Activated T-cell treated with anti-CD3 and anti-CD28 coated beads for 24 hours (primary cell): ENCODE measurements at places on chromosomes 6 and 20.

DNA sequence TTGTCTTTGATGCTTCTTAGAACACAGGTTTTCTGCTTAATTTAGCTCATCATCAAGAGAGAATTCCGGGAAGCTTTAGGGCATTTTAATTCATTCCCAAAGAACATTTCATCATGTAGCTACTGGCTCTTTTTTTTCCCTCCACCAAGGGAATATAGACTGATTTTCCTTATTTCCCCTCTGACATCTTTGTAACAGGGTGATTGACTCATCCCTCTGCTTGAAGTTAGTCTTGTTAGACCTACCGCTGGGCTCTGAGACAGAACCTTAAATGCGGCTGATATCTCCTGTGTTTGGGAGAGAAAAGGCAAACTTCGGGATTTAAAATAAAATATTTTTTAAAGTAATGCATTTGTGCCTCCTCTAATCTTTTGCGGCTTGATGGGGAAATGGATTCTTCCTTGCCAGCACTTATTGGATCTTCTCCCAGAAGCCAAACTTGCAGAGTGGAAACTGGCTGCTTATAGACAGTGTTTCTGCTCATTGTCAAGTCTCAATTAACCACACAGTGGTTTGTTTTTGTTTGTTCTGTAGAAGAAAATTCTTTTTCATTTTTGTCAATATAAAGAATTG lies 272.7 kb upstream of the PLCB4 start:
- no peak for DNase-seq

- DNase-seq, result no peak
Measured at GRCh38 chr20:9258901-9259300, 190.0 kb downstream of the PLCB4 start.

- no peak for DNase-seq
Measured at GRCh38 chr20:17747431-17747846, 47.7 kb downstream of the BANF2 start.

DNA sequence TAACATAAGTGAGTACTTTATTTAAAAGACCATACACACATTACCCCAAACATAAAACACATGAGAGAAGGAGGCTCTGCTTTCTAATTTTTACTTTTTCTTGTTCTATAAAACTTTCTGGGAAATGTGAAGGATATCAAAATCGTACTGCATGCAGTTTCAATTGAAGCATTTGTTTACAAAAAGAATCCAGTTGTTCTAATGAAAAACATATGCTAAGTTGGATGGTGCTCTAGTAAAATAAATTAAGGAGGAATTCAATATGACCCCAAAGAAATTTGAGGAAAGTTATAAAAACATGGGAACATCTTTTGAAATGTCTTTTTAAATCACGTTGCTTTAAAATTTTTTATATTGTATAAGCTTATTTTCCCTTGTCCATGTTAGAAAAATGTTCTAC lies 37.6 kb downstream of the OR2B6 start:
- DNase-seq, result no peak

GRCh38 chr6:15246217-15246665 lies 372 bp downstream of the JARID2 start:
- DNase-seq, result no peak

DNA sequence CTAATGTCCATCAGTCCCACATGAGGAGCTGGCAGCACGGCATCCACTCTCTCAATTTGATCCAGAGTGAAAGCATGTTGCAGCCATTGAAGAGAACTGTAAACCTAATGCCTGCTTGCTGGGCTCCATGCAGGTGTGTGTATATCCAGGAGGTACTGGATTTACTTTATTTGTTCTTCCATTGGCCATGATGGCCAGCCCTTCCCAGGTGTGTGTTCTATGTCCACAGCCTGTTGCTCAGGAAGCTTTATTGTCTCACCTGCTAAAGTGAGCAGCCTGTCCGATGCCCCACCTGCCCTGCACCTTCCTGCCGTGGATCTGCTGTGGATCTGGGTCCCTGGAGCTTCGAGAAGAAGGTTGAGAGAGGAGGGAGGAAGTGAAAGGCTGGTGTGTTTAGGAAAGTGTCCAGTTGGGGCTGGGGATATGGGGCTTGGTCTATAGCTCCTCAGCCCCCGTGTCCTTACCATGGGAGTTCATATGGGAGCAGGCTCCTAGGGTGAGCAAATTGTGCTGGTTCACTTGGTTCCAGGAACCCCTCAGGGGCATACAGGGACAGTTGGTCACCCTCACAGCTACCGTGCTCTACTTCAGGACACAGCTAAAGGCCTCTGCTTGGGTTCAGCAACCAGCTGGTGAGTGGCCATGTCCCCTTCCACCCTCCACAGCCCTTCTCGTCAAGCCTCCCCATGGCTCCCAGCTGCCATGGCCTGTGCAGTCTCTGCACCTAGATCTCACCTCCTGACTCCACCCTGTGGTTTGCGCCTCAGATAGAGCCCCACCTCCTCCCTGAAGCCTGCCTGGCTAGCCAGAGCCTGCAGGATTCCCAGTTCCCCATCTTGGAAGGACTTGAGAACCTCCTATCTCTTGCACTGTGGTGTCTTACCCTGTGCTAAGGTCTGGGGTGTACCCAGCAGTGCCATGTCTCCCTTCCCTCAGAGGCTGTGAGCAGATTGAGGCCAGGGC lies 12.7 kb downstream of the TREML2 start:
- DNase-seq, result no peak

DNA sequence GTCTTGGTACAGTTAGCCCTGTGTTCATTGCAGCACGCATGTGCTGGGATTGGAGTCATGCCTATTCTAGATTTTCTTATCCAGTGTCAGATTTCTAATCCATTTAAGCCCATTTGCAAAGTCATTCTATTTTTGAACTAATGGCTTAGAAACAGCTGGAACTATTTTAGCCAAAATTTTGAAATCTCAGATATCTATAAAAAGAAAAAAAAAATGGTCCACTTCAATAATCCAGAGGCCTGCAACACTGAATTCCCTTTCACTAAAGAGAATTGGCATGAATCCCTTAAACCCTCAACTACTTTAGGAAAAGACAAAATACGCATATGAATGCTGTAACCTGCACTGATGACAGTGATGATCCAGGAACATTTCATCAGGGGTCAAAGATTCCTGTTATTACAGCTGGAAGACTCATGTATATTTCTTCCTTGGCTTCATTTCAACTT lies 1.5 kb downstream of the COL21A1 start:
- no peak for DNase-seq

GRCh38 chr6:52843605-52844004 lies 3.0 kb upstream of the GSTA5 start:
- no peak for DNase-seq

GRCh38 chr6:2578767-2579166 lies 172.0 kb downstream of the MYLK4 start:
- DNase-seq, result no peak

DNA sequence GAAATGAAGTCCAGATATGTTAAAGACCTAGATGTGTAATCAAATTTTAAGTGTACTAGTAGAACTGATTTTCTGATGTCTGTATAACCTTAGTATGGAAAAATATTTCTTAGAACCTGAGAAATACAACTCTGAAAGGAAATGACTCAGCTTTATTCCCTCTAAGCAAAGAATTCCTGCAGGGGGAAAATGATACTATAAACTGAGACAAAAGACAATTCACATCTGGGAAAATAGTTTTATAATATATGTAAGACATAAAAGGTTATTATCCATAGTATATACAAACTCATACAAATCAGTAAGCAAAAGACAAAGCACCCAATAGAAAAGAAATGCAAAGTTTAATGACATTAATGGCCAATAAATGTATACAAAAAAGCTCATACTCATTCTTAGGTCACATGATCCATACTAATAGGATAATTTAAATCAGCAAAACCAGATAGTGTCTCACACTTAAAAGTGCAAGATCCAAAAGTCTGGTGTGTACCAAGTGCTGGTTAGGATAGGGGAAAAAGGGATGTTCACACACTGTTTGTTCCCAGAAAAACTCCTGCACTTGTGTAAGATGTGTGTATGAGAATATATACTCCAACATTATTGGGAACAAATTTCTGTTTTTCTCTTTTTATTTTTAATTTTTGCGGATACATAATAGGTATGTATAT lies 22.6 kb downstream of the RNF217 start:
- no peak for DNase-seq

DNA sequence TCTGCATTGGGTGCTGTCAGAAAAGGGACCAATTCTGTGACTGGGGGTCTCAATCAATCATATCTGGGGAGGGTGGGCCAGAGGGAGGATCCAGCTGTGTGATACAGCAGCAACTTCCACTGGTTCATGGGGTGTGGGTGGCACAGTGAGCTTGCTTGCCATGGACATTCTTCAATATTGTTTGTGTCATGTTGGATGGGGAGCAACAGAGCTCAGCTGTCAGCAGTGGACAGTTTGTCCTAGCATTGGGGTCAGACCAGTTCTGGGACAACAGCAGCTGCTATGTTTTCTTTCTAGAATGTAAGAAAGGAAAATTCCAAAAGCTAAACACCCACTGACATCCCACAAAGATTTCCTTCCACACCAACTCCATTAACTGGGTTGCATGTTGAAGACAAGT lies 221.9 kb upstream of the CDH4 start:
- DNase-seq, result no peak

GRCh38 chr6:108163267-108163643 lies 2.6 kb upstream of the NR2E1 start:
- no peak for DNase-seq

DNA sequence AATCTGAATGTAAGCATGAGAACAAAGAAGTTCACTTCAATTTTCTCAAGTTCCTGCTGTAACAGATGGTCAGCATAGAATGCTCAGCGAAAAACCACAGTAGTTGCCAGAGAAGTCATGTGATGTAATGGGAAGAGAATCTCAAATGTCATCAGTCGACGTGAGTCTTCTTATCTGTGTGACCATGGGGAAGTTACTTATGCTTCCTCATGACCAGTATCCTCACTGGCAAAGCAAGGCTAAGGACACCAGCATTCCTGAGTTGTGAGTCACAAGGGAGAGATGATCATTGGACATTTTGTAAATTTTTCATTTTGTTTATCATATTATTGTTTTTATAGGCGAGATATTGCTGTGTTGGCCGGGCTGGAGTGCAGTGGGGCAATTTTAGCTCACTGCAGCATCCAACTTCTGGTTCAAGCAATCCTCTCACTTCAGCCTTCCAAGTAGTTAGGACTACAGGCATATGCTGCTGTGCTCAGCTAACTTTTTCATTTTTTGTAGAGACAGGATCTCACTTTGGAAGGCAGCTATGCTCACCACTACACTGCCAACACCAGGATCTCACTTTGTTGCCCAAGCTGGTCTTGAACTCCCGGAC lies 21.9 kb downstream of the SGK1 start:
- DNase-seq, result no peak

- no peak for DNase-seq
Measured at GRCh38 chr20:44209686-44210405, 725 bp downstream of the OSER1 start.

DNA sequence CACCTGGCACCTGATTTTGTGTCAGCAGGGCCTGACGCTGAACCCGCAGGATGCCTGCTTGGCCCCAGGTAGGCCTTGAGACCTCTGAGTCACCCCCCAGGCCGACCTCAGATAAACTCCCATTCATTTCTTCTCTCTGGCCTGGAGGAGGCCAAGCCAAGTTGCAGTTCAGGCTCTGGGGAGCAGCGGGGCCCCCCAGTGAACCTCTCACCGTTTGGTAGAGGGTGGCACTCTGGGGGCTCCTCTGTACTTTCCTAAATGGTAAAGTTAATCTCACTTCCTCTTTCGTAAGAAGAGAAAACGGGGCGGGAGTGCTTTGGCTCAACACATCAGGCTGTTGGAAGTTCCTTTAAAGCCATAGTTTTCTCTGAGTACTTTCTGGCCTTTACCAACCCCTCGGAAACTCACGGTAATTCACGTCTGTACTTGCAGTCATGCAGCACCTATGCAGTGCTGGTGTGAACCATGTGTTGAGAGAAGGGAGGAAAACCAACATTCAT lies 2.8 kb downstream of the SIRPA start:
- DNase-seq, result no peak

- no peak for DNase-seq
Measured at GRCh38 chr6:4732691-4733315, 43.4 kb upstream of the CDYL start.

GRCh38 chr6:164396071-164397047 lies 913.0 kb downstream of the C6orf118 start:
- no peak for DNase-seq

DNA sequence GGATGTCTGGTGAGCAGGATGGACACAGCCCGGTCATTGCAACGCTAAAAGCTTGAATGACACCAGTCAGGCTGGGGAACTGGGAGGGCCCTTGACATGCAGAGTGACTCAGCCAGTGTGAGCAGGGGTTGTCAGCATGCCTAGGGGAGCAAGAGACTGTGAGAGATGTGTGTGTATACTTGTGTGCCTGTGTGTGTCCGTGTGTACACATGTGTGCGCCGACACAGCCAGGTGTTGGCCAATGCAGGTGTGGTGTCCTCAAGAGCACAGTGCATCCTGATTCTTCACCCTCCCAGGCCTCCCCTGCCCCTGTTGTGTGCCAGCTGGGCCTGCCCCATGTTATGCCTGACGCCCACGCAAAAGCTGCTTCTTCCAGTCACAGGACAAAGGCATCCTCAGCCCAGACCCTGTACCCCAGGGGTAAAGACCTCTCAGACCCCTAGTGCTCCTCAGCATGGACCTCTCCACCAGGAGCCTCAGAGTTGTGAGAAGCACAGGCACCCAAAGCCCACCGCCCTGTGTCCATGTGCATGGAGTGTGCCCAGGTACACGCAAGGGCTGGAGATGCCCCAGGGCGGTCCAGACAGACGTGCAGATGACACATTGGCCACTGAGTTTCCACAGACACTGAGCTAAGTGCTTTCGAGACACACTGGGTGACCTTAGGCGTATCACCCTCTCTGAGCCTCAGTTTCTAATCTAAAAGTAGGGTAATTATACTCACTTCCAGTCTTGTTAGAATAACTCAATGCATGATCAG lies 16.6 kb downstream of the NRSN2 start:
- no peak for DNase-seq

DNA sequence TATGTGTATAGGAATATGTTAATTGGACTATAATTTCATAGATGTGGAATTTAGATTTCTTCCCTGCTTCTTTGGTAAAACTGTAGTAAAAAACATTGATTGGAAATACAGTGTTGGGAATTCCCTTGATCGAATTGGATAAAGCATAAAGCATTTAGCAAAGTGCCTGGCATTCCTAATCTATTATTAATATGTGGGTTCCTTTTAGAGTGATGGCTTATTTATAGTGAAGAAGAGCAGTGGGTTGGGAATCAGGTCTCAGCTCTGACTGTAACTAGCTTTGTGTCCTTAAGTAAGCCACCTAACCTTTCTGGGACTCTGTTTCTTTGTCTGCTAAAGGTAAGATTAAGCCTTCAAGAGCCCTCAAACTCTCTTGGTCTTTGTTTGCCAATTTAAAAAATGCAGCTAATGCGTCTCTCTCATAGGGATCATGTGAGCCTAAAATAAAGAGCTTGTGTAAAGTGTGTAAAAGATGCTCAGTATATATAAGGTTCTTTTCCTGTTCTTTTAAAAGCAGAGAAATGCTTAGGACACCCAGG lies 53.3 kb downstream of the KCNS1 start:
- DNase-seq, result no peak
